ENCODE measurements at places on chromosomes 1 and 21.

DNA sequence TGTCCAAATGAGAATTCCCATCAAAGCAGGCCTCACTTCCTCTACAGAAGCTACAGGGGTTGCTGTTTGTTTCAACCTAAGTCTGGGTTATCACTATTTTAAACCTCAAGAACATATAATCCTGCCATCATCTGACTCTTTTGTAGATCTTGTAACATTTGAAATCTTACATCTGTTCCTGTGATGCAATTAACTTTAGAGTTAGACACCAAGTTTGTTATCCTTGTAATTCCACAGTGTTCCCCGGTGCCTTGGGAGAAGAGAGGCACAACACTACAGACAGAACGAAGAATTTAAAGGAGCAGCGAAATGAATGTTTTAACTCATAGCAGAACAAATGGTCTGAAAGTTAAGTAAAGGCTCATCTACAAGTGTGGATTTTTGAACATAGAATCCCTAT, 116.1 kb downstream of the UCHL5 start:
- no peak for DNase-seq

- no peak for DNase-seq
Observed at GRCh38 chr21:21788591-21788990, 790.4 kb downstream of the NCAM2 start.

DNA sequence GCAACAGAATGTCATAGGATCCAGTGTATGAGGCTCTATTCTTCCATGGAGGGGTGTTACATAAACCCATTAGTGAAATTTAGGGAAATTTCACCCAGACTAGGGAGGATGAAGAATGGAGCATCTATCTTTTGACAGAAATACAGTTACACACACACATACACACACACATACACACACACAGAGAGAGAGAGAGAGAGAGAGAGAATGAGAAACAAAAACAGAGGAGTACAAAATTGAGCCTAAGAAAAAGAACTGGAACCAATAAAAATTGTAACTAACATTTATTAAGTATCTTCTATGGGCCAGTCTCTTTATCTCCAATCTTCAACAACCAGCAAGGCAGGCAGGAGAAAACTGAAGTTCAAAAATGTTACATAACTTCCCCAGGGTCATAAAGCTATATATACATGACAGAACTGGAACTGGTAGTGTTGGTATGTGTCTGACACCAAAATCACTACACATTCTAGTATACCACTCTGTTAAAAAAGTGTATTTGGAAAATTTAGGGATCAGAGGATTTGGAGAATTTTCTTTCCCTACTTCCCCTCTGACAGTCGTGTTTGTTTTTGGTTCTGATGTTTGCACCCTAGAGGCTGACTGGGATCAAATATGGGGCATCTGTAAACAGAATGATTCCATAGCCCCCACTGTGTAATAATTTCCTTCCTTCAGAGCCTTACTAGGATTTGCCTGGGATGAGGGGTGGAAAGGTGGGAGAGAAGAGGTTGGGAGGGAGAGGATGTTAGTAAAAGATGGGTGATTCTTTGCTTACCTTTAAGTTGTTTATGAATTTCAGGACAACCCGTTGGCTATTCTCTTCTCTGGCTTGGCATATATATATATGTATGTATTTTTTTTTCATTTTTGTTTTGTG, 1.0 kb upstream of the ZFYVE9 start:
- DNase-seq: no peak

DNA sequence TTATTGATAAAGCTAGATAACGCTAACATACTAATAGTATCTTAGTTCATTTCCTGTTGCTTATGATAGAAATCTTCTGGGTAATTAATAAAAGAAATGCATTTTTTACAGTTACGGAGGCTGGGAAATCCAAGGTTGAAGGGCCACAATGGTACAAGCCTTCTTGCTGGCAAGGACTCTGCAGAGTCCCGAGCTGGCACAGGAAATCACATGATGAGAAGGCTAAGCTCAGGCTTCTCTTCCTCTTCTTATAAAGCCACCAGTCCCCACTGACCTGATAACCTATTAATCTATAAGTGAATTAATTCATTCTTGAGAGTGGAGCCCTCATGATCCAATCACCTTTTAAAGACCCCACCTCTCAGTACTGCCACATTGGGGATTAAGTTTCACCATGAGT, 82.6 kb downstream of the GPR161 start:
- no peak for DNase-seq

GRCh38 chr1:245953876-245954660, 553.0 kb downstream of the SMYD3 start:
- DNase-seq: no peak

- no peak for DNase-seq
Observed at GRCh38 chr1:22291057-22291456, 148.2 kb upstream of the WNT4 start.

DNA sequence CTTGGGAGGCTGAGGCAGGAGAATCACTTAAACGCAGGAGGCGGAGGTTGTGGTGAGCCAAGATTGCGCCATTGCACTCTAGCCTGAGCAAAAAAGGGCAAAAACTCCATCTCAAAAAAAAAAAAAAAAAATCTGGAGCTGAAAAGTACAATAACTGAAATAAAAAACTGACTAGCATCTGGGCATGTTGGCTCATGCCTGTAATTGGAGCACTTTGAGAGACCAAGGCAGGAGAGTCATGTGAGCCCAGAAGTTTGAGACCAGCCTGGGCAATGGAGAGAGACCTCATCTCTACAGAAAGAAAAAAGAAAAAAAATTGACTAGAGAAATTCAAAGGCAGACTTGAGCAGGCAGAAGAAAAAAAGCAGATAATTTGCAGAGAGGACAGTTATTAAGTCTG, 18.1 kb downstream of the CLDN19 start:
- DNase-seq: no peak

GRCh38 chr1:209546390-209547085, 37.0 kb upstream of the CAMK1G start:
- no peak for DNase-seq

All from stimulated activated CD8-positive, alpha-beta memory T cell treated with anti-CD3 and anti-CD28 coated beads, Interleukin-4, amount 100 ng/mL, for 4 hours (primary cell).